ENCODE measurements at places on chromosomes 2 and 18.
A peak's percentile ranks its signal among the peaks of the same experiment; 100 is the strongest.

GRCh38 chr2:136116151-136116812 lies 1.7 kb downstream of the CXCR4 start:
- DNase-seq = peak; percentile 61

GRCh38 chr2:157874997-157875640 lies 1.0 kb downstream of the ACVR1 start:
- DNase-seq = no peak

DNA sequence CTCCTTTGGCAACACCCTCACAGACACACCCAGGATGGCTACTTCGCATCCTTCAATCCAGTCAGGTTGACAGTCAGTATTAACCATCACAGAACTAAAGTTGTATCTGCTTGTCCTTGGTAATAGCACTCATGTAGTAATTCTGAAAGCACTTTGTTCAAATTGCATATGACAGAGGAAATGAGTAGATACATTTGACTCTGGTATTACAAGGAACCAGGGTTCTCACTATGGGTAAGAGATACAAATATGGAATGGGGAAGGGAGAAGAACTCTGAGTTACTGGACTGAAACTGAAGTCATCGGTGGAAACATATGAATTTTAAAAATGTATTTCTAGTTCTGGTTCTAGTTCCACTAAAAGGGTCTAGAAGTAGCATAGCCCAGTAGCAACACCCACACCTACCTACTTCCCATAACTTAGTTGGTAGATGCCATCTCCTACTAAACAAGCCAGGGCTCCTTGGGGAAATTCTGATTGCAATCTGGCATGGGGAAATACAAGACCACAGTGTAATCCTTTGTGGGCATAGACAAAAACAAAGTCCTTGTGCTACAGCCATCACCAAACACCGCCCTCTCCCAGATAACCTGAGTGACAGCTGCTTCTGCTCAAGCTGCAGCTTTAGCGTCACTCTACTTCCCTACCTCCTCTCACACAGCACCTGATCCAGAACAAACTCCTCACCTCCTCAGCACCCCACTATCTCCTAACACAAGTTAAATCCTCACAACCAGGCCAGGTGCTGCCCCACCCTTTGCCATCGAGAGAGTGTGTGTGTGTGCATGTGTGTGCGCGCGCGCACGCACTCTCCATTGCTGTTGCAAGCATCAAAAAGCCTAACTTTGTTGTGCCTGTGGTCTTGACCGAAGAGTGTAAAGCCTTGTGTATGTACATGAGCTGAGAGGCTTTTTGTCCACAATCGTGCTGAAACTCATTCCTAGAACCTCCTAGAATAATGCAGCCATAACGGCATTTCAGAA lies 31.4 kb upstream of the CD226 start:
- DNase-seq = no peak

GRCh38 chr2:109260116-109260855 lies 131.3 kb downstream of the SH3RF3 start:
- no peak for DNase-seq

DNA sequence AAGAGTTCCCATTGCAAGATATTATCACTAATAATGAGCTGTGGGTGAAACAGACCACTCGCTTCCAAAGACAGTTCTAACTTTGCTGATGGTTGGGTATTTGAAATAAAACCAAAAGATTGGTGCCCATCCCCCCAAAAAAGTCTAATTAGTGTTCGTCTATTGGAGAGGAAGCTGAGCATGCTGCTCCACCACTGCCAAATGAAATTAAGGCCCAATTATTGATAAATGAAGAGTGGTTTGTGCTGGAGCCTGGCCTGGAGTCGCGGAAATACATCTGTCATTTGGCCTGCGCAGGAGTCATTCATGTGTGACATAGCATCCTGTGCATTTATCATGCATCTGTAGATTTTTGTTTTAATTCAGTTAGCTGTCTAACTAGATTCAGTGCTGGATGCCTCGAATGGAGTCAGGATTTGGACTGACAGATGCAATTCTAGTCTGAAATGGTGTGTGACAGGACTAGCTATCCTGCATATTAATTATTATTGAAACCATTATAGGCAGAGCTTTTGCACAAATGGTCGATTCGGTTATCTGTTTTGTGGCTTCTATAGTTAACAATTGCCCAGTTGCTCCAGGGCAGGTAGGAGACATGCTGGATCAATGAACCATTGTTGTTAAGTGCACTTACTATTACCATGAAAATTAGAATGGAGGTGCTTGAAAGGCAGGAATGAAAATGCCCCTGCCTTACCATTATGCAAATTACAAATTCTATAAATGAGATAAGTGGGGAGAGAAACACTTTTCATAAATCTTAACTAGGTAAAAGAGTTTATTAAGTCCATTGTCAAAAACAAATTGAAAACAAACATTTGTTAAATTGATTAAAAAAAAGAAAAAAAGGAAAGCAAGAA lies 450.4 kb upstream of the TCF4 start:
- DNase-seq = no peak

- DNase-seq = no peak
Observed at GRCh38 chr18:59383851-59384250, 24.8 kb upstream of the LMAN1 start.

DNA sequence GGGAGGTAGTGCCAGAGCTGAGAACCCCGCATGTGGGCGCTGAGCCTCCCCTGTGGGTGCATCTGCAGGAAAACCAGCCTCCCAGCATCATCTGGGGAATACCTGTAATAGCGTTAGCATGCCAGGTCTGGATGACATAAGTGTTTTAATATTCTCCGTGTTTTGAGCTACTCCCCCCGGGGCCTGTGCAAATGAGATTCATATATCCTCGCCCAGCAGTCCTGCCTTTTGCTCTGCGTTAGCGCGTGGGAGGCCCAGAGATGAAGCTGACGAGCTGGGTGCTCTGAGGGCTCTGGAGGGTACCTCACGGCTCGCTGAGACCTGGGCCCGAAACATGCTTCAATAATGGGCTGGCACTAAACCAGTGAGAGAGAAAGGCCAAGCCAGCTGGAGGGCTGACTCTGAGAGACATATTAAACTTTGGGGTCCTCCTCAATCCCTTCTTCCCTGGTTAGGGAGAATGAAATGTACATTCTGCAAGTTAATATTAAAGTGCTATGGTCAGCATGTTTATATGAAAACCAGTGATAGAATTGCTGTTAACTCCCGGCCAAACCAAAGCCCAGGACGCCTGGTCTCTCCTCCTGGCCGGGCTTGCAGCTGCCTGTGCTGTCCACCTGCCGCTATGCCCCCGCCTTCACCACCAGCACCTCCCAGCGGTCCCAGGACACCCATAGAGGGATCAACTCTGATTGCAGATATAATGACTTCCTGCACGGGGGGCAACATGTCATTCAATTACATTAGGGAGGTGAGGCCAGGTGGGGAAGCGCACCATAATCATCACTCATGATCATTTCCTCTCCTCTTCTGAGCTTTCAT lies 77.0 kb downstream of the EDAR start:
- no peak for DNase-seq

DNA sequence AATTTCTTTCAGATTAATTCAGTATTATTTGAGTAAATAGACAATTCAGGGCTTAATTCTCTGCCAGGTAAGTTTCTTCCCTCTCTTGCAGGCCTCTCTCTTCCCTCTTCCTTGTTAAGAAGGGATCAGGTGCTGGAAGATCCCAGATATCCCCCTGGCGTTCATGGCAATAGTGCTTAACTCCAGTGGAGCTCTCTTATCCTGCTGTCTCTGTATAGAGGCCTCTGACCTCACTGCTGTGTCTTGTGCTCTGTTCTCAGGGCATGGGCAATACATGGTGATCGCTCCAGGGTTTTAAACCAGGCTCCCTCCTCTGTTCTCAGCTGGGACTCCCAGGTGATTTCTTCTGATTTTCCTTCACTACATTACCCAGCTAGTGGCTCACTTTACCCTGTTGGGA lies 226.8 kb downstream of the MC4R start:
- DNase-seq = no peak

DNA sequence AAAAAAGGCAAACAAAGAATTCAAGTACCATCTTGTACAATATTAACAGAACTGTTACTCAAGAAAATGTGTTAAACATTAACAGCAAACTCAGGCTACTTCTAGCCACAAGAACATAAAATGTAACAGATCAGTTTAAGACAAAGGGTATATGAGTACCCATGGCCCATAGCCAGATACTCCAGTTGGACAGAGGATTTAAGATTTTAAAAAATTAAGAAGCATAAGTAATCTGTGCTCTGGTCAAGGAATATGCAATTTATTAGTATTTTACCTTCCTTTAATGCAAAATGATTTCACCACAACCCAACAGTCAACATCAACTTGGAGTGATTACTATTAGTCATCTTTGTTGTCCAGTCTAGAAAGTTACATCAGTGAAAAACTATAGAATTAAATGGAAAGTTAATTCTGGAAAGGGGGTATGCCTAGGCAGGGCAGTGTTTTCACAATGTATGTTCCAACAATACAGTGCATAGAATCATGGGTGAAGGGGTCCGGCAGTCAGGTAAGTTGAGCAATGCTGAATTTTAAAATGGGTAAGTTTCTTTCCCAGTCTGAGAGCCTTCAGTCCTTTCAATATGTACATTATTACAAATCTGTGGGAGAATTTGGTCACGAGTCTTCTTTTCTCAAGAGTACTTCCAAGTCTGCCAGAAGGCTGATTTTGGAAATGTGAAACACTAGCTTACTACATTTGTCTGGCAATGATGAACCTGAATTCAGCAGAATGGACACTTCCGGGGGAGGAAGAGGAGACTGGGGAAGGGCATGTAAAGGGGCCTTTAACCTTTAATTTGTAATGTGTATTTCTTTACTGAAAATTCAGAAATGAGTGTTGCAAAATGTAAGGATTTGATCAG lies 34.5 kb downstream of the SFT2D3 start:
- no peak for DNase-seq

GRCh38 chr2:198417836-198418235 lies 613.4 kb downstream of the PLCL1 start:
- no peak for DNase-seq

GRCh38 chr2:9166579-9167377 lies 39.8 kb upstream of the ASAP2 start:
- no peak for DNase-seq

- DNase-seq = no peak
Observed at GRCh38 chr2:228649447-228649846, 468.0 kb upstream of the SPHKAP start.

- no peak for DNase-seq
Observed at GRCh38 chr2:150296770-150297546, 190.5 kb downstream of the RND3 start.

- no peak for DNase-seq
Observed at GRCh38 chr2:72955228-72956049, 38.1 kb downstream of the EMX1 start.

DNA sequence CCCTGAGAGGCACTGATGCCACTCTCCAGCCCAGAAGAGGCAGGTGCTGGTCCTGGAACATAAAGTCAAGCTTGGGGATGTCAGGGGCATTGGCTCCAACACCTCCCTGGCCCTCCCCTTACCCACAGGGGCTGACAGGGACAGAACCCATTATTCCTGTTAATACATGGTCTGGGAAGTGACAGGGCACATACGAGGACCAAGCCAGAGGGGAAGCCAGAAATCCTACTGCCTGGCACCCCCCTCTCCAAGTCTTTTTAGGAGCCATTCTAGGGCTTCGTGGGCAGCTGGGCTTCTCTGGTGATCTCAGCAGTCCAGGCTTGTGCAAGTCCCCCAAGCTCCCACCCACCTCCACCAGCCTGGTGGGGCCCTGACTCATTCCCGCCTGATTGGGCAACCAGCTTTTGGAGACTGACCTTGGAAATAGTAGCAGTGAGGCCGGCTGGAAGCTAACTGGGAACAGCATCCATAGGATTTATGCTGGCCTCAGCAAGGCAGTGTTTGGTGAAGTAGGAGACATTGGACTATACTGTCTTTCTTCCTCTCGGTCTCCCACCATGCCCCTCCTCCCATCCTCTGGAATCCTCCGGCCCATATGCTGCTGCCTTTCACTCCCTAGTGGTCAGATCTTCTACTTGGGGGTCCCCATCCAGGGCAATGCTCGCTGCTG lies 86.4 kb upstream of the HK2 start:
- no peak for DNase-seq

DNA sequence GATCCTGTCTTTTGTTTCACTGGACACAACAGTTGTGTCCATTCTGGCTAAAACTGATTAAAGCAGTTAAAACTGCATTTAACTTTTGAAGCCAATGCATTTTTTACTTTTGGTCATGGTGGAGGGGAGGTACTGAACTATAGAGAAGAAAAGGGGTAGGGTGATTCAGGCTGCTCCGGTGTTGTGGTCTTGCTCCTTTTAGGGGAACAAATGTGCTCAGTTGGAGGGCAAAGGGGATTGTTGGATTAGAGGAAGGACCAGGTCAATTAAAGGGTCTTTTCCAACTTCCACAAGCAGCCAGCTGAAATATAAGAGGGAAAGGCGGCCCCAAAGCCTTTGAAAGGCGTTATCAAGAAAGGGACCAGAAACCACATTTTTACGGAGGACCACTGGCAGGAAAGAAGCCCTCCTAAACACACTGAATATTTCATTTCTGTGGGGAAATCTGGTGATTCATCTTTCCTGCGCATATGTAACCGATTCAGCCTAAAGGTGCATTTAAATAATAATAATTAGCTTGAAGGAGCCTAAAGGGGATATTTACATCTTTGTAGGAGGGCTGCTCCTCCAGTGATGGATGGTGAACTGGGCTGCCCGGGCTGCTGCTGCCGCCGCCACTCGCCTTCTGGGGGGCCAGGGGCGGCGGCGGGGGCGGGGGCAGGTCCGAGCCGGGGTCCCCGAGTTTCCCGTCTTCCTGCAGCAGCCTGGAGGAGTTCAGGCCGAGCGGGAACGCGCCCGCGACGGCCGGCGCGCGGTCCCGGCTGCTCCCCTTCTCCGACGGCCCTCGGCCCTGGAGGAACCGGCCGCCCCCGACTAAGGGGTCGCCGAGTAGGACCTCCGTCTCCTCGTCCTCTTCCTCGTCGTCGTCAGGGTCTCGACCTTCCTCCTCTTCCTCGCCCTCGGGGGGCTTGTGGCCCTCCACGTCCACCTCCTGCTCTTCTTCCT lies 5.2 kb downstream of the SKOR2 start:
- no peak for DNase-seq
